ENCODE measurements at places on chromosomes 1 and 21.
A peak's percentile ranks its signal among the peaks of the same experiment; 100 is the strongest.

DNA sequence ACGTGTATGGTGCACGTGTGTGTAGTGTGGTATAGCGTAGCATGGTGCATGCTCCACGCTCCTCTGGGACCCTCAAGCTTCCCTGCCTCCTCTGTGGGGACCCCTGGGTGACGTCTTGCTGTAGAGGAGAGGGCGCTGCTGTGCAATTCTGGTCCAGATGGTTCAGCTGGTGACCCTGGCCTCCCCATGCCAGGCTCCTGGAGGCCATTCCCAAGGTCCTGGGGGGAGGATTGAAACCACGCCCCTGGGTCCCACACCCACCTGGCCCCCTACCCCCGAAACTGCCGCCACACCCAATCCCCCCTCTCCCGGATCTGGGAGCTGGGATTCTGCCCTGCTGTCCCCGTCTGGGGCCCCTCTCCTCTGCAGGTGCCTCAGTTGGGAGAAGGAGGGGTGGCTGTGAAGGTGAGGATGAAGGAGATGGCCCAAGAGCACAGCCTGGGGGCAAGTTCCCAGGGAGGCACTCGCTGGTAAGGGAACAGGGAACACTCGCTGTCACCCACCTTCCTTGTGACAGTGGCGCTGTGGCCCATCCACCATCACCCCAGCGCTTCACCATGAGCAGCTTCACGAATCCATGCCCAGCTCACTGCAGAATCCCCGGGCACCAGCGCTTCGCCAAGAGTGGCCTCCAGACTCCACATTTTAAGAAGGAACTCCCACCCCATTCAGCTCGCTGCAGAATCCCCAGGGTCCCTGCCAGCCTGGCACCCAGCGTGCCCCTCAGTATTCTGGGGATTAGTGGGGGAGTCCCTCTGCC, 38.0 kb downstream of the WDR4 start:
- DNase-seq: no peak

- DNase-seq: no peak
Measured at GRCh38 chr1:217389895-217390294, 241.0 kb downstream of the GPATCH2 start.

DNA sequence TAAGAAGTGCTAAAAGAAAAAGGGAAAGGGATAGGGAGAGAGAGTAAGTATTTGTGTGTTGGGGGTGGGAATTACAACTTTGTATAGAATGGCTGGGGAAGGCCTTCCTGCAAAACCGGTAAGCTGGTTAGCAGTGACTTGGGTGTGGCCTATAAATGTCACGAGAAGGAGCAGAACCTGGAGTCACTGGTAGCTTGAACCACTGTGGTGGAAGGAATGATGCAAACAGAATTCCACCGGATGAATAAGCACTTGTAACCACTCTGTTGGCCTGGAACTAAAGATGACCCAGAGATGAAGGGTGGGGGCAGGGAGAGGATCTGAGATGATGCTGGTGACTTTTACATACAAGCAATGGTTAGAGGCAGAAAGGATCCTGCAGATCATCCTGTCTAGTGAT, 8.9 kb downstream of the XKR8 start:
- DNase-seq: no peak

DNA sequence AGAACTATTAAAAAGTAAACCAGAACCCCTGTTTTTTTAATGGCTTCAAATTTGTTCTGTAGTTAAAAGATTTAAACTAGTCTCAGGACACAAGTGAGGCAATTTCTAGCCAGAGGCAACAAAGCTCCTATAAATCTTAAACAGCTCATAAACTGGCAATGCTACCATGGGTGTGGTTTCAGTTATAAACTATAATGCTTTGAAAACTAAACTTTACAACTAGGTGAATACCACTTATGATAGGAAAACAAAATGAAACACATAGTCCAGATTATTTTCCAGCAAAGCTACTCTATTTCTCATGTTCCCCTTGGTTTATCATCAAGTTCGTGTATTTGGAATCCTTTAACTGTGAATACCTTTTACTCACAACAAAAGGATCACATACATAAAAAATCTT, 282.5 kb downstream of the VAV3 start:
- DNase-seq: no peak

DNA sequence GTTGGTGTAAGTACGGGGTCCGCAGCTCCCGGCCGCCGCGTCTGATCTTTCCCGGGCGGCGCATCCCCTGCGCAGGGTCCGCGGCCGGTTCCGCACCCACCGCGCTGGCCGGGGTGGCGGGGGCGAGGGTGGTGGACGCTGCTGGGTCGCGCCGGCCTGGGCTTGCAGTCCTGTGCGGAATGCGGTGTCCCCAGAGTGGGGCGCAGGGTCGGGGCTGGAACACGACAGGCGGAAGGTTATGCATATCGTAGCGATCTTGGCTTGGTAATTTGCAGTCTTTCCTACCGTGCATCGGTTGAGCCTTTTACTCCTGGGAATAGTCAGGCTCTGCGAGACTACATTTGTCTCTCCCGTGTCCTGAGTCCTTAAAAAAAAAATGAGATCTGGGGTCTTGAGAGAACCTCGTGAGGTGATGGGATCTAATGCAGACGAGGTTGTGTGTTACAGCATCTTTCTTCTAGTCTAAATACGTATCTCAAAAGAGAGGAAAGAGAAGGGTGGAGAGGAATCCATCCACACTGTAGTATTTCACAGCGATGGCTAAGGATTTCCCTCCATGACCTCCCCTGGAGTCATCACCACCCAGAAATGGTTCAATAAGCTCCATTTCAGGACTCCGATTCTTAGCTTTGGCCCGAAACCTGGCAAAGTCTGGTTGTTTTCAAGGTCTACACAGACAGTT, 572 bp downstream of the ATP1B1 start:
- no peak for DNase-seq

- DNase-seq: no peak
Measured at GRCh38 chr1:170987424-170987823, 52.1 kb downstream of the MROH9 start.

- no peak for DNase-seq
Measured at GRCh38 chr21:40120940-40121575, 253.8 kb downstream of the PCP4 start.

DNA sequence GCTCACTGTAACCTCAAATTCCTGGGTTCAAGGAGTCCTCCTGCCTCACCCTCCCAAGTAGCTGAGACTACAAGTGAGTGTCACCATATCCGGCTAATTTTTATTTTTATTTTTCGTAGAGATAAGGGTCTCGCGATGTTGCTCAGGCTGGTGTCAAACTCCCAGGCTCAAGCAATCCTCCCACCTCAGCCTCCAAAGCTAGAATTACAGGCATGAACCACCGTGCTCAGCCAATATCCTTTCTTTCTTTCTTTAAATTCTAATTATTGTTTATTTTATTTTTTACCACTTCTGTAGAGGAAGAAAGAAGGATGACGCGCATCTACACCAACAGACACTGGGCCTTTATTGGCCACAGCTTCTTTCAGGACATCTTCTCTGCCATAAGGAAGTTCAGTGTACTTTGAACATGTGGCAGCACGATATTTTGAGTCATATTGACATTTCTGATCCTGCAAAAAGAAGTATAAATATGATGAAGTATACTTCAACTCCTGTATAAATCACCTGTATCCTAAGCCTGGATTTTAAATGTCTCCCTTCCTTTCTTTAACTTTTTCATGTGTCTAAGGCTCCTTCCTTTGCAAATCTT, 15.8 kb downstream of the CTSS start:
- no peak for DNase-seq

DNA sequence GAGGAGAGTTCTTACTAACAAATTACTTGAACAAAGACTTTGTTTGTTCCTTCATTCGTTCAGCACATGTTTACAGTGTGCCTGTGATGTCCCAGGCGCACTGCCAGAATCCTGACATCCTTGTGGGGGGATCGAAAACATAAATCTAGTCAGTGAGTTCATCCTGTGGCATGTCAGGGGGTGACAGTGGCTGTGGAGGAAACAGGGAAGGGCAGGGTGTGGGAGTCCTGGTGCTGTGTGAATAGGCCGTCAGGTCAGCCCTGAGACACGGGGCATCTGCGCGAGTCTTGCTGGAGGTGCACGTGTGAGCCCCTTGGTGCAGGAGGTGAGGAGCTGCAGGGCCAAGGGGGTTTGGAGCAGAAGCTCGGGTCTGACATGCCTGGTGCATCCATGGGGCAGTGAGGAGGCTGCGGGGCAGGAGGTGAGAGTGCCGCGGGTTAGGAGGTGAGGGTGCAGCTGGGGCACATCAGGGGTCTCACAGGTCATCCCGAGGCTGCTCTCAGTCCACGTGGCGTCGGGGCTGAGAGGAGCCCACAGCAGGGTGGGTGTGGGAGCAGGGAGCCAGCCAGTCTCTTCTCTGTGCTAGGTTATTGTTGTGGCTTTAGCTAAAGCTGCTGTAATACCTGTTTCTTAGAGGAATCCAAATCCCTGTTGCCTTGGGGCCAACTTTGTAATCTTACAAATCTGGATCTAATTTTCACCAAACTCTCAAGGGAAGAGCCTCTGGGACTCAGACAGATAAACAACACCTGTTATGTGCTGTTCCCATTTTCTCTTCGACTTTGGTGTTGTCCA, 93.4 kb downstream of the PCBP3 start:
- DNase-seq: no peak

DNA sequence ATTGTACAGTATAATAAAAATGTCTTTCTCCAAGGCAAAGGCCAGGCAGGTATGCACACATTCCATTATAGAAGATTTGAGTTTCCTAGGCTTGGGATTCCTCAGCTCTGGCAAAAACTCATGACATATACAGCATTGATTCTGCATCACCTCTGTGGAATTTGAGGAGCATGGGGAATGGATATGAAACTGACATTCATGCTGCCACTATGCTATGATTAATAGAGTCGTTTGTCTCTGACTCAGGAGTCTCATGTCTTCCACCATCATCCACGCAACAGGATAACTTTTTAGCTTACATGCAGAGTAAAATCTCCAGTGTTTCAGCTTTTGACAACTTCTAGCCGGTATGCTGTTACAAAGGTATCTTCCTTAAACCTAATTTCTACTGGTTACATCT, 49.8 kb upstream of the ADORA3 start:
- no peak for DNase-seq

- DNase-seq: no peak
Measured at GRCh38 chr1:163263818-163264655, 57.7 kb upstream of the NUF2 start.

DNA sequence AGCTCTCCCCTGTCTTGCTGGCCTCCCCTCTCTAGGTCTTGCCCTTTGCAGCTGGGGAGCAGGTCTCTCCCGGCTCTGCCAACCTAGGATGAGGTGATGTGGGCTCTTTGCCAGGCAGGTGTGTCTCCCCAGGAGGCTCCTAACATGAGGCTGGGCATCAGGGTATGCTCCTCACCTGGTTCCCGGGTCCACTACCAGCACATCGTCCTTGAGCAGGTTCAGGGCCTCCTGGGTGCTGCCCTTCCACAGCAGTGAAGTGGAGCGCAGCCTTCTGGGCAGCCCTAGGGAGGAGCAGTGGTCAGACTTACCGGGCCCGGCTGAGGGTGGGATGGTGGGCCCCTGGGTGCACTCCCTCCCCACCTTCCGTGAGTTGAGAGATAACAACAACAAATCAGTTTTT, 17.5 kb downstream of the LACTBL1 start:
- no peak for DNase-seq

DNA sequence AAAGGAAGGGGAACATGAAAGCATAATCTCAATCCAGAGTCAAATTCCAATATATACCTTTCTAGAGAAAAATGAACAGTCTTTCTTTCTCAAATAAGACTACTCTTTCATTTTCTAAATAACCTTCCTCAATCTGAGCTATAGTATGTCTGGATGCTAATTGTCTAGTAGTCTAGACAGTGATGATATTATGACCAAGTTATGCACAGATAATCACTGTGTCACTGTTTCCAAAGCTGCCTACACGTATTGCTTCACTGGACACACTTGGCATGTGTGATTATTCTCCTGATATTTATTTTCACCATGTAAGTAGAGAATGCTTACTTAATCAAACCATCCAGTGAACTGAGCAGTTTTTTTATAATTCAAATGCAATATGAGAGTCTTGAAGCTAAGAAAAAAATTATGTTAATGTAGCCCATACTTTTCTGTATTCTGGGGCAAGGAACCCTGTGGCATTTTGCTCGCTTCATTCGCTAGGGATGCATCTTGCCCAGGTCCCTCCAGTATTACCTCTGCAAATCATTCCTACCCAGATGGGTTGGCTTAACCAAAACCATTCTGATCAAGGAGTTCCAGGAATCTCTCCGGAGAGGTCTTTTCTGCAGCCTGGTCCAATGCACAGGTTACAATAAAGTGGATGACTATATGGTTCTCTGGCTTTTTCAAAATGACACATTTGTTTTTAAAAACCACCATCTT, 303.1 kb upstream of the RUNX1 start:
- no peak for DNase-seq

DNA sequence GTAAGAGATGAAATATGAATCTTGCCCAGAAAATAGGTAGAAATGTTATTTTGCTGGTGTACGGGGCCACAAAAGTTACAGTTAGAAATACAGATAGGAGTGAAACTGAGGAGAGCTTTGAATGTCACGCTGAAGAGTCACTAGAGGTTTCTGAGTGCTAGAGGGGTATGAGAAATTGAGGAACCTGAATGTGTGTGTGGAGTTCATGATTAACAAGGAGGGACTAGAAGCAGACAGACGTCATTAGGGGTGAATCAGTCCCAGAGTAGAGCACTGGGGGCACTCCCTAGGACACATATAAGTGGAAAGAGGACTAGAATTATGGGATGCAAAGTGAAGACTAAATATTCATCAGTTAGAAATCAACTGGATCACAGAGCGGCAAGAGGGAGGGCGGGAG, 188.9 kb upstream of the MAP1LC3C start:
- no peak for DNase-seq

DNA sequence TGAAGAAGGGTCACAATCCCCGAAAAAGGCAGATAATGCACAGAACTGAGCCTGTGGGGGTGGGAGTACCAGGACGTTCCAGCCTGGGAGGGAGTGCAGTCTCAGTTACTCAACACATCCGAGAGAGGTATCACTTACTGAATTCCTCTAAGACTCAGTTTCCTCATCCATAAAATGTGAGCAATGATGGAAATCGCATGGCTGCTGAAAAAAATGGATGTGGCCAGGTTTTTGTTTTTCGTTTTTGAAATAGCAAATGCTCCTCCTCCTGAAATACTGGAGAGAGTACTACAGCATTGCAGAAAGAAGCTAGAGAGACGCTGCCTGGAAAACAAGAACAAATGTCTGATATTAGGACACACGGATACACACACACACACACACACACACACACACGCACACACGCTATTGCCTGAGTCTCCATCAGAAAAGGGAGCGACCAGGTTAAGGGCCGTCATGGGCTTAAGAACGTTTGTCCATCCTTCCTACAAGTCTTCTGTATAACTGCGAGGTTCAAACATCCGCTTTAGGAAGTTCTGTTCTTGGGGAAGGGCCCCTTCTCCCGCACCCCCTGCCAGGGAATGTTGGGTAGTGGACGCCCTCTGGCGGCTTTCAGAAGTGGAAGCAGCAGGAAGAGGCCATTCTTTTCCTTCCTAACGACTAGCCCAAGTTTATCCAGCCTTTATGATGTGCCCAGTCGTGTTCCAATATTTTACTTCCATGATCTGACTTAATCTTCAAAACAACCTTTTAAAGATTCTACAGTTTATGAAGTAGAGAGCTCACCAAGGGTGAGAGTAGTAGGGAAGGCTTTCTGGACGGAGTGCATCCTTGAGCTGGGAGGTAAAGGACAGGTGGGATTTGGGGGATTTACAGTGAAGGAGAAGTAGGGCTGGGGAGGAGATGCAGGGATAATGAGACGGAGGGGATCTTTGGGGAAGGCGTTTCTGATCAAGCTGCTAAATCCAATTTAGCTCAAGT, 699 bp upstream of the NES start:
- DNase-seq: peak; percentile 19

- DNase-seq: no peak
Measured at GRCh38 chr1:231386466-231386865, 35.6 kb downstream of the EGLN1 start.

Measured in central memory CD4-positive, alpha-beta T cell (primary cell).